Activated T-helper 1 cell treated with anti-CD3 and anti-CD28 coated beads, Interleukin-12 subunit alpha, Interleukin-12 subunit beta, Interleukin-2, Interleukin-4 antibody, amounts not matched to agents 30 ng/mL and 10 ng/mL and 1 ng/mL, durations not matched to agents 14 hours and 24 hours and 36 hours (primary cell): ENCODE measurements at places on chromosomes 2 and 18.

- DNase-seq, result no peak
Observed at GRCh38 chr18:45596036-45596435, 19.2 kb upstream of the SLC14A2 start.

- no peak for DNase-seq
Observed at GRCh38 chr18:58009166-58009565, 34.9 kb upstream of the NEDD4L start.

DNA sequence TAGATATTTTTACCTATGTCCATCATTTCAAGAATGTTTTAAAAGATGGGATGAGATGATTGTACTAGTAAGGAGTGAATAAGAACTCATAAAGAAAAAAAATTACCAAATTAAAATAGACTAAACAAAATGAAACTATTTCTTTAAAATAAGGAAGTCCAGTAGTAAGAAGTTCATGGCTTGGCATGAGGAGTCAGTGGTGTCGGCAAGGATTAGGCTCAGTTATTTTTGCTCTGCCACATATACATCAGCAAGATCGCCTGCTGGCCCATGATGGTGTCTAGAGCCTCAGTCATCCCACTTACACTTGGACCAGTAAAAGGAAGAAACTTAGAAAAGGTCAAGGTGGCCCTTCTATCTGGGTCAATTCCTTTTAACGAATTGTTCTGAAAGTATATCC lies 300.9 kb upstream of the SLC8A1 start:
- no peak for DNase-seq

GRCh38 chr18:49021076-49021432 lies 70.3 kb upstream of the SMAD7 start:
- DNase-seq, result no peak

DNA sequence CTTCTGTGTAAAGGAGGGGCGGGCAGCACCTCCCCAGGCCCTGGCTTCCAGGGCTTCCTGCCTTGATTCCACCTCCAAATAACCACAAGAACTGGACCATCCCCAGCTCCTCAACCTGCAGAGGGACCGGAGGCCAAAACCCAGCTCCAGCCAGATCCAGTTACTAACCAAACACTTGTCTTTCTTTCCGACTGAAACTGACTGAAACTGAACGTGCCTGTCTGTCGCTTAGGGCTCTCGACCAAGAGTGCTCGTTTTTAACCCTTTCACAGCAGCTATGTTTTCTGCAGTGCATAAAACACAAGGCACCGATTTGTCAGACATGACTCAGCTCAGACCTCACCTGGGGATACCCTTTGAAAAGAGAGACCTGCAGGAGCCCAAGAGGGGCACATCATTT lies 249.9 kb upstream of the SIX2 start:
- no peak for DNase-seq

GRCh38 chr2:143026411-143027054 lies 102.7 kb upstream of the ARHGAP15 start:
- no peak for DNase-seq

- no peak for DNase-seq
Observed at GRCh38 chr2:37318401-37318800, 6.2 kb downstream of the PRKD3 start.

- no peak for DNase-seq
Observed at GRCh38 chr18:79586436-79587225, 93.0 kb upstream of the CTDP1 start.

GRCh38 chr2:68345129-68345875 lies 19.8 kb upstream of the PLEK start:
- DNase-seq, result no peak

DNA sequence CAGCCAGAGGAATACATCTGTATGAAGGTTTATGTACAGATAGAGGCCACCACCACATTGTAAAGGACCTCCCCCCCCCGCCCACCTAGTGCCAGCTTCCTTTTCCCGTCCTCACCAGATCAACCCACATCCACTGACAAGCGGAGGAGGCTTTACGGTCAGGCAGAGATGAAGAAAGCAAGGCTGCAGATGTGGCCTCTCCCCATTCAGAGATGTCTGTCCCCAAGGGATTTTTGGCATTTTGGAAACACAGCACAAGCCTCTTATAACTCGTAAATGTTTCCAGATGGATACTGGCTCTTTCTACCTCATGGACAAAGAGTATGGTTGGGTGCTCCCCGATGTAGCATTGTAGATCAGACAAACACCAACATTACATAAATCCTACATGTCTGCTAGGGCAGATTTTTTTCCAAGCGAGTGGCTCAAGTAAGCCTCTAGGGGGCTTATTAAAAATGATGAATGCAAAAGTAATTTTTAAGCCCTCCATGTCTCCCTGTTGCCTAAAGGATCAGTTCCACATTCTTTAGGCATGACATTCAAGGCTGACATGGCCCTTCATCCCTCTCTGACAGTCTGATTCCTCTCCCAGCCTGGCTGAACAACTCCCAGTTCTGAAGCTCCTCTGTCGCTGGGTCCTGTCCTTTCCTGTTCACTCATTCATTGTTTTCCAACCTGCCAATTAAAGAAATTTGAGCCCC lies 11.7 kb downstream of the VIT start:
- DNase-seq, result no peak

DNA sequence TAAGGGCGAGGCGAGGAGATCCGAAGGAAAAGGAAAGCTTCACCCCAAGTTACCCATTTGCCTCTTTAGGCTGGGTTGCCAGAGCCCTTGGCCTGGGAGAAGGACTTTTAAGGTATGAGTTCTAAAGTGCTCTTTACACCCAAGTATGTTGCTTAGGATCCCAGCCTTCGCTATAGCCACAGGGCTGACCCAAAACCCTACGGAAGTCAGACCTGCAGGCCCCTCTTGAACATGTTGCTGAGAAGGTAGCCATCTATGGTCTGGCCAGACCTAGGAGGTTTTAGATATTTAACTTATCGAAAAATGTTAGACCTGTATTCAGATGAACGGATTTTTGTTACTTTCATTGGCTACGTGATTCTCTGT lies 95.4 kb downstream of the PMS1 start:
- no peak for DNase-seq

DNA sequence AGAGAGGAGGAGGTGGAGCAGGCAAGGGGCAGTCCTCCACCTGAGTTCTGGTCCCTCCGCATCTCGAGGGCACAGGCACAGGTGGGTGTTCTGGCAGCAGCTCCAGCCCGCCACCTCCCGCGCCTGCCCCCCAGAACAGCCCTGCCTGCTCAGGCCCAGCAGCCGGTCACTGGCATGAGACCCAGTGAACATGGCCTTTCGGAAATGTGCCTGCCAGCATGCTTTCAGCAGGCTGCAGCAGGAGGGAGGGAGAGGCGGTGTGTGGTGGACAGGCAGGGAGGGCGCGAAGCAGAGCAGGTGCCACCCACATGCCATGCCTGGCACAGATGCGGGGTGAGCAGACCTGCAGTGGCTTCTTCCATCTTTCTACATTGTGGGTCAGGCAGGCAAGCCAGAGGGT lies 3.4 kb upstream of the OR6B3 start:
- no peak for DNase-seq

GRCh38 chr2:633371-633770 lies 43.8 kb downstream of the TMEM18 start:
- DNase-seq, result no peak

GRCh38 chr2:154307007-154307406 lies 391.5 kb upstream of the KCNJ3 start:
- no peak for DNase-seq

GRCh38 chr2:229974266-229974665 lies 52.0 kb downstream of the FBXO36 start:
- no peak for DNase-seq

GRCh38 chr18:38526922-38527321 lies 961.3 kb upstream of the CELF4 start:
- no peak for DNase-seq

GRCh38 chr2:159124441-159124911 lies 156.0 kb downstream of the TANC1 start:
- DNase-seq, result no peak

GRCh38 chr2:137336067-137336466 lies 570.7 kb downstream of the THSD7B start:
- no peak for DNase-seq

- DNase-seq, result no peak
Observed at GRCh38 chr2:178397002-178397605, 53.9 kb downstream of the PRKRA start.

GRCh38 chr2:9950521-9951271 lies 797 bp upstream of the GRHL1 start:
- DNase-seq, result no peak

DNA sequence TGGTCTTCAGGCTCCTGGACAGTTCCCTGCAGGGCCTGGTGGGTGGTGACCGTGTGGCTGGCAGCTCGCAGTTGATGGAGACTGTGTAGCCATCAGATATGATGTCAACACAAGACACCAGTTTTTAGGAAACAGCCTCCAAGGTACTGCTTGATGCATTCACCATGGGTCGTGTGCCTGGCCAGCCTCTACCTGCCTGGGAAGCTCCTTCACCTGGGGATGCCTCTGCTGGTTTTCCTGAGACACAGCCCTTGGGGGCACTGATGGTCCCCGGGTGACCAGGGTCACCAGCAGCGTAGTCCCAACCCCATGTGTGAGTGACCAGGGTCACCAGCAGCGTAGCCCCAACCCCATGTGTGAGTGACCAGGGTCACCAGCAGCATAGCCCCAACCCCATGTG lies 33.6 kb upstream of the KCNG2 start:
- no peak for DNase-seq

GRCh38 chr18:36128530-36128870 lies 640 bp downstream of the SLC39A6 start:
- DNase-seq, result no peak

- no peak for DNase-seq
Observed at GRCh38 chr2:20560891-20561636, 89.8 kb downstream of the HS1BP3 start.

DNA sequence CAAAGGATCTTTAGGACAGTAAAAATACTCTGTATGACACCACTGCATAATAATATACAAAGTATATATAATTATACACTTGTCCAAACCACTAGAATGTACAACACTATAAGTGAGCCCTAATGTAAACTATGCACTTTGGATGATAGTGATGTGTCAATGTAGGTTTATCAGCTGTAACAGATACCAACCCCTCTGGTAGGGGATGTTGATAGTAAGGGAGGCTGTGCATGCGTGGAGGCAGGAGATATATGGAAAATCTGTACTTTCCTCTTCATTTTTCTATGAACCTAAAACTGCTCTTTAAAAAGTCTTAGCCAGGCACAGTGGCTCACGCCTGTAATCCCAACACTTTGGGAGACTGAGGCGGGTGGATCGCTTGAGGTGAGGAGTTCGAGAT lies 37.5 kb upstream of the SP3 start:
- no peak for DNase-seq

GRCh38 chr2:218389333-218390150 lies 7.5 kb downstream of the SLC11A1 start:
- DNase-seq, result no peak
